ENCODE measurements at places on chromosomes 11 and 22.

GRCh38 chr11:119262668-119263351 lies 54.1 kb downstream of the MCAM start:
- DNase-seq, result no peak

DNA sequence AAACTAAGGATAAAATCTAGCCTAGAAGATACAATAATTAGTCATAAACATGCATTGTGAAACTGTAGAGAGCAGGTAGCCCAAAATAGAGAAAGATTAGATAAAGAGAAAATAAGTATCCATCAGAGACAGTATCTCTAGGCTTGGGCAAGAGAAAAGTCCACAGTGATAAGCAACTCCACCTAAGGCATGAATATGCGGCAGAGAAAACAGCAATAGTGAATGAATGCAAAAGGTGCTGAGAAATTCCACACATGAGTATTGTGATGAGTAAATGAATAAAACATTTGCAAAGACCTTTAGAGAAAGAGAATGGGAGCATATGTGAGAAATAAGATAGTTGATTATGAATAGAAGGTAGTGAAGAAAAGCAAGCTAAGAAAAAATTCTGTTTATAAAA lies 8.7 kb downstream of the MS4A2 start:
- DNase-seq, result no peak

GRCh38 chr22:48425091-48425506 lies 1402.6 kb downstream of the BRD1 start:
- no peak for DNase-seq

GRCh38 chr11:125435461-125436238 lies 60.4 kb downstream of the FEZ1 start:
- no peak for DNase-seq

GRCh38 chr11:47987310-47987709 lies 7.0 kb downstream of the PTPRJ start:
- DNase-seq, result no peak

DNA sequence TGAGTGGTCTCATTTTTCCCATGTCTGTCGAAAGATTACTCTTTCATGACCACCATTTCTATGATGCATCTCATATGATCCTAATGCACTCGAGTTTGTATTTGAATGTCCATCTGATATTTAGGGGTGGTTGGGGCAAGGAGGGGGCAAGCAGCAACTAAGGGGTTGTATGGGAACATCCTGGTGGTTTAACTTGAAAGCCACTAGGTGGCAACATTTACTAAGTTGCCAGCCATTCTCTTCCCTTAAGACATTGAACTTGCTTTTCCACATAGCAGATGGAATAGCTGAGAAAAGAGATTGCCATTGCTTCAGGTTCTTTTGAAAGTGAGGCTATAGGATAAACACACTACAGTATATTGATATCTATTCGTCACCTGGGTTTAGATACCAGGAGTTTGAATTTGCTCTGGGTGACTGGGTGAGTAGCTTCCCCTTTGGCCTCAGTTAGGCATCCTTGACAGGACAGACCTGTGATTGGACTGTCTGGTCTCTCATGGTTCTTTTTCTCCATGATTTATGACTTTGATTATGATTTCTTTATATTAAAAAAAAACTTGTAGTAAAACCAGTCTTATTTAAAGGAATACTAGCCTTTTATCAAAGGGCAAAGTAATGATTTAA lies 32.4 kb downstream of the NF2 start:
- DNase-seq, result no peak

- no peak for DNase-seq
Measured at GRCh38 chr11:86408845-86409244, 34.2 kb downstream of the CCDC81 start.

DNA sequence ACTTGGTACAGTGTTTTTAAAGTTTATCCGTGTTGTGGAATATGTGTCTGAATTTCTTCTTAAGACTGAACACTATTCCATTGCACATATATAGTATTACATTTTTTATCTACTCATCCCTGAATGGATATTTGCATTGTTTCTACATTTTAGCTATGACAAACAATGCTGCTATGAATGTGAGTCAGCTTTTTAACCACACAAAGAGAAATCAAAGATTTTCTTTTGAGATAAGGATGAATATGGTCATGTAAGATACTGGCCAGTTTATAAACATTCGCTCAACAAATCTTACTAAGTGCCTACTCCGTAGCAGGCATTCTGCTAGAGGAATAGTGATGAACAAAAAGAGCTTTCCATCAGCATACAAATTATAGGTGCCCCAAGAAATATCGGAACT lies 16.5 kb upstream of the OR9G4 start:
- no peak for DNase-seq

GRCh38 chr11:66226101-66226500 lies 42.3 kb upstream of the RAB1B start:
- no peak for DNase-seq

GRCh38 chr22:48845356-48845936 lies 982.2 kb downstream of the BRD1 start:
- DNase-seq, result no peak

- DNase-seq, result no peak
Measured at GRCh38 chr11:15764948-15765347, 591.4 kb downstream of the SOX6 start.

DNA sequence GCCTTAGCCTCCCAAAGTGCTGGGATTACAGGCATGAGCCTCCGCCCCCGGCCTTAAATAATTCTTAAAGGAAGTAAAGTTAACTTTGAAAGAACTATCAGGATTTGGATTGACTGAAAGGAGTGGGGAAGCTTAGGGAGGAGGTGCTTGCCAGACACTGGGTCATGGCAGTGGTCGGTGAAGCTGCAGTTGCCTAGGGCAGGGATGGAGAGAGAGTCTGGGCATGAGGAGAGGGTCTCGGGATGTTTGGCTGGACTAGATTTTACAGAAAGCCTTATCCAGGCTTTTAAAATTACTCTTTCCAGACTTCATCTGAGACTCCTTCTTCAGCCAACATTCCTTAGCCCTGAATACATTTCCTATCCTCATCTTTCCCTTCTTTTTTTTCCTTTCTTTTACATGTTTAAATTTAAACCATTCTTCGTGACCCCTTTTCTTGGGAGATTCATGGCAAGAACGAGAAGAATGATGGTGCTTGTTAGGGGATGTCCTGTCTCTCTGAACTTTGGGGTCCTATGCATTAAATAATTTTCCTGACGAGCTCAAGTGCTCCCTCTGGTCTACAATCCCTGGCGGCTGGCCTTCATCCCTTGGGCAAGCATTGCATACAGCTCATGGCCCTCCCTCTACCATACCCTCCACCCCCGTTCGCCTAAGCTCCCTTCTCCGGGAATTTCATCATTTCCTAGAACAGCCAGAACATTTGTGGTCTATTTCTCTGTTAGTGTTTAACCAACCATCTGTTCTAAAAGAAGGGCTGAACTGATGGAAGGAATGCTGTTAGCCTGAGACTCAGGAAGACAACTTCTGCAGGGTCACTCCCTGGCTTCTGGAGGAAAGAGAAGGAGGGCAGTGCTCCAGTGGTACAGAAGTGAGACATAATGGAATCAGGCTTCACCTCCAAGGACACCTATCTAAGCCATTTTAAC lies at the start of gene NNMT:
TSS of gene NNMT (plus strand) at position 724 of the 929 bp plus-strand sequence. CDS start at position 882, 158 bp downstream.
- no peak for DNase-seq

GRCh38 chr11:28858076-28858475 lies 749.9 kb downstream of the METTL15 start:
- DNase-seq, result no peak

- DNase-seq, result no peak
Measured at GRCh38 chr11:15590132-15590531, 475.4 kb downstream of the INSC start.

DNA sequence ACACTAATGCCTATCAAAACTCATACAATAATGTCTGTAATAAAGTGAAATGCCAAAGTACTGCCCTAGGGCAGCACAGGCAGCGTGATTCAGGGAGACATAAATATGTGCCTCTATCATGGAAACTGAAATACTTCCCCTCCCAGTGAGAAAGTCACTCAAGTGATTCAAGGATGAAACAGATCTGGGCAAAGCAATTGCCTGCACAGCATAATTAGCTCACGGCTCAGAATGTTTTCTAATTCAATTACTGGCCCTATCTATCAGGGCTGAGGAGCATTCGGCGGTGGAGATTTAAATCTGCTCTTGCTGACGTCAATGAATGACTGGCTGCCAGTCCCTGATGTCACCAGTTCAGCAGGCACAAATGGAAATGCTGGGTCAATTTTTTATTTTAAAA lies 27.7 kb upstream of the PPP2R1B start:
- DNase-seq, result no peak

GRCh38 chr11:37896016-37896415 lies 1298.0 kb upstream of the RAG2 start:
- DNase-seq, result no peak

GRCh38 chr11:69880826-69881445 lies 61.7 kb upstream of the FGF3 start:
- DNase-seq, result no peak

DNA sequence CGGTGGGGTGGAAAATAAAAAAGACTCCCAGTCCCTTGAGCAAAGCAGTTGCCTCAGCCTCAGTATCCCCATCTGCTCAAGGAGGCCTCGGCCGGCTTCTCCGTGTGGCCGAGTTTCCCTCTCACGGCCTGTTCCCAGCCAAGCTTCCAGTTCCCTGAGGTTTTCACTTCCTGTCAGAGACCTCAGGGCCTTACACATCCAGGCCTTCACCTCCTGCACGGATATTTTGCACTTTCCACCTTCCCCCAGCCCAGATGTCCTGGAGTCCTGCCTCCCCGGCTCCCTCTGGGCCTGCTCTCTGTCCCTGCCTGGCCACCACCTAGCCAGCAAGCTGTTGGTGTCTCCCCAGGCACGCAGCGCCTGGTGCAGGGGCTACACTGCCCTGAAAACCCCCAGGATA lies 41.1 kb upstream of the CD82 start:
- no peak for DNase-seq

DNA sequence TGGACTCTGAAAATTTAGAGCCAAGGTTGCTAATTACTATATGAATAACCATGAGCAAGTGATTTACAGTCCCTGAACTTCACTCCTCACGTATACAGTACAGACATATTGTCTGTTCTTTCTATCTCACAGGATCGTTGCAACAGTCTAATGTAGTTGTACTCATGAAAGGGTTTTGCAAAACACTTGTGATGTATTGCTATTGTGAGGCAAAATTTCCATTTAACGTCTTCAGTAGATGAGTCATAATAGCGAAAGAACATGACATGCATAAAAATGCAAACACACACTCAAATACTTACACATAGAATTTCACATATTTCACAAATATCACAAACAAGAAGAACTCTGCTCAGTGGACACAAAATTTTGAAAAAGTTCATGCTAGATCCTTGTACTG lies 134.6 kb upstream of the TRPC6 start:
- no peak for DNase-seq

- no peak for DNase-seq
Measured at GRCh38 chr11:12389676-12390657, 12.6 kb downstream of the PARVA start.

Measured in activated naive CD8-positive, alpha-beta T cell treated with anti-CD3 and anti-CD28 coated beads, Interleukin-2, amount 50 U/mL, for 16 hours (primary cell).